ENCODE measurements at places on chromosomes 2 and 18.

DNA sequence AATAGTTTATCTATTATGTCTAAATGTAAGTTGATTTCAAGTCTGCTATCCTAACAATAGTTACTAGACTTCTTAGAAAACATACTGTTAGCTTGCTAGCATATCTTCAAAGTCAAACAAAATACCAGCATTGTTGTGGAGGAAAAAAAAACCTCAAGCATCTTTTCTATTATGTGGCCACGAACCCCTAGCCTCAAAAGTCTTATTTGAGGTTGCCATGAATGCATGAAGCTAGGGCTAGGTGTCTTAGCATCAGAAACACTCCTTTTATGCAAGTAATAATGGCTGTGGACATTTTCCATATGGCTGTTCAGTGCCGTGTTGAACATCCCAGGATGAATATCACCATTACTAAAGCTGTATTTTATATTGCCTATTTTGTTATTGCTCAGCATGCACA is 86.6 kb upstream of the OTX1 start:
- DNase-seq, result no peak

DNA sequence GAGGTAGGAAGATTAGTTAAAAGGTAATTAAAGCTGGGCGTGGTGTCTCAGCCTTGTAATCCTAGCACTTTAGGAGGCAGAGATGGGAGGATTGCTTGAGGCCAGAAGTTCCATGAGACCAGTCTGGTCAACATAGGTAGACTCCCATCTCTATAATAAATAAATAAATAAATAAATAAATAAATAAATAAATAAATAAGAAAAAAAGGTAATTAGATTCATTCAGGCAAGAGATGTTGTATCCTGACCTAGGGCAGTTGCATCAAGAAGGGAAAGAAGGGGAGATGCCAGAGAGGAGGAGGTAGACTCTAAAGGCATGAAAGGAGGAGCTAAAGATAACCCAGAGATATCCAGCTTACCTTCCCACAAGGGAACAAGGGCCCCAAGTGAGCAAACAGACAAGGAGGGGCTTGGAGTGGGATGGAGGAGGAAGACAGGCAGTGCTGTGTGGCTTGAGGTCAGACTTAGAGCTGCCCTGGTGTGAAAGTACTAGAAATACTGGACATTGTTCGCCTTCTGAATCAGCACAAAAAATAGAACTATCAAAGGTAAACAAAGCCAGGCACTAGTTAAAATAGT is 7.4 kb upstream of the RAB1A start:
- no peak for DNase-seq

DNA sequence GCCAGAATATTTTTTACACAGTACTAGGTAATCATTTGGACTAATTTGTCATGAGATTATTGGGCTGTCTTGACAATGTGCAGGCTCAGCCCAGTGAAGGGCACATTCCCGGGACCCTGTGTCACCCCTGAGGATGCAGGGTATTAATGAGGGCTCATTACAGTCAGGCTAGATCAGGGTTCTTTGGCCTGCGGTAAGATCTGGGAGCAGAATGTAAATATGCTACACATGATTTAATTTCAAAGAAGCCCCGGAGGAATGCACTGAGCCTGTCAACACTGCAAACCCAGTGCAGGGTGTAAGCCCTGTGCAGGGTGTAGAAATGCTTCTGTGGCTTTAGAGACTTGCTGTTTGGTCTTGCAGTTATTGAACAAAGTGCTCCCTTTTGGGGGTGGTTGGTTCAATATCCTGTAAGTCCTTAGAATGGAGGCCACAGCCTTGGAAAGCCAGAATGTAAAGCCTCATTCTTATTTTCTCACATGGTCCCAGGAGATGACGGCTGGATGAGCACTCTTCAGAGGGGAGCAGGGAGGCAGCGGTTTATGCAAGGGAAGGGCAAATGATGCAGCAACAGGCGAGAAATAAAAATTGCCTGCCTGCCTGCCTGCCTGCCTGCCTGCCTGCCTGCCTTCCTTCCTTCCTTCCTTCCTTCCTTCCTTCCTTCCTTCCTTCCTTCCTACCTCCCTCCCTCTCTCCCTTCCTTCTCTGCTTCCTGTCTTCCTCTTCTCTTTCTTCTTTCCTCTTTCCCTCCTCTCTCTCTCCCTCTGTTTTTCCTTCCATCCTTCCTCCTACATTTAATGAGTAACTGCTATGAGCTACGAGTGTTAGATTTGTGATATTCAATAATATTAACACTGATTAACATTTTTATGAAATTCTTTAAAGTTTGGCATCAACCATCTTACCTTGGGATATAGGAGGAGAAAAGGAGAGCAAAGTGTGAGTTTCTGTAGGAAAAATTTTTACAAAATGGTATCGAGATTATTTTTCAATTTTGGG is 148.8 kb downstream of the VAPA start:
- no peak for DNase-seq

DNA sequence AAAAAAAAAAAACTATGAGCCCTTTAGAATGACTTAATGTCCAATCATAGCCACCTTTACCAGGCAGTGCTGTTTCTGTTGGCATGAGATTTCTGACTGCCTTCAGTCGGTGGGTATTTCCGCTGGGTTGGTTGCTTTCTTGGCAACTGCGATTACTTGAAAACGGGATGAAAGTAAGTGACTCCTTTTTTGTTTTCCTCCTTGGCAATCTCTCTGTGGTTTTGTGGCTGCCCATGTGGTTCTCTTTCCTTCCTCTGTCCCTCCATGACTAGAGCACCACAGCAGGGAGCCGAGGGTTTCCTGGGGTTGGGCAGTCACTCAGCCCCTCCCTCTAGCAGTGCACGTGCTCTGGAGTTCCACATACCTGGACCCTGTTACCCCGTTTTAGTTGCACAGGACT is 112.1 kb downstream of the KLHL29 start:
- DNase-seq, result no peak

DNA sequence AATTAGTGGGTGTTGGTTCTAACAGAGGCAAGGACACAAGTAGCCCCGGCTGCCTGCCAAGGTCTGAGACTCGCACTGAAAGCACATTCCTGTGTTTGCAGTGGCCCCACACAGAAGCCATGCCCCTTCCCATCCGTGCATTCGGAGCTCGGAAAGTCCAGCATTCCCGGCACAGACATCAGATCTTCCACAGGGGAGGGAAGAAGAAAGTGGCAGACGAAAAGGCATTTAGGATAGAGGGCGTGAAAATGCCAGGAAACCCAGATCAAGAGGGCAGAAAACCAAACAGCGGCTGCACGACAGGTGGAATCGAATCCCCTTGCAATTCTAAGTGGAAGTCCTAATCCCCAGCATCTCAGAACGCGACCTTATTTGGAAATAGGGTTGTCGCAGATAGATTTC is 105.5 kb upstream of the ASB18 start:
- DNase-seq, result no peak

DNA sequence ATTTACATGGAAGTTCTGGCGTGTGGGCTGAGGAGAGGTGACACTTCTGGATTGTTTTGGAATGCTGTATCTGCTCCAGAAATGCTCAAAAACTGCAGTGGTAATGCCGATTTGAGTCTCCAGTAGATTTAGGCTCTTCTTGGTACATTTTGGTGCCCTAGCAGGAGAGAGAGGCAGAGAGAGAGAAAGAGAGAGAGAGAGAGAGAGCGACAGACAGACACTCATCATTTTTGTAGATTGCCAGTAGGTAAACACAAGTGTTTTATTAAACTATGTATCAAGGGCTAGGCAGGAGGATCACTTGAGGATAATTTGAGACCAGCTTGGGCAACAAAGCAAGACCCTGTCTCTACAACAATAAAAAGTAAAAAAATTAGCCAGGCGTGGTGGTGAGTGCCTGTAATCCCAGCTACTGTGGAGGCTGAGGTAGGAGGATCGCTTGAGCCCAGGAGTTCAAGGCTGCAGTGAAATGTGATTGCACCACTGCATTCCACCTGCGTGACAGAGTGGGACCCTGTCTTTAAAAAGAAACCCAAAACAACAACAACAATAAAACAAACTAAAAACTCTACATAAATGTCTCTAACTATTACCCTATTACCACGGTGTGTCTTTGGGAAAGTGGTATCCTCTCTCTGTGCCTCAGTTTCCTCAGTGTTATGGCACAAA is 60.2 kb downstream of the GATA6 start:
- DNase-seq, result no peak

GRCh38 chr2:239257511-239257937 is 143.3 kb downstream of the HDAC4 start:
- no peak for DNase-seq

- no peak for DNase-seq
Measured at GRCh38 chr2:56682397-56682760, 498.6 kb downstream of the CCDC85A start.

- no peak for DNase-seq
Measured at GRCh38 chr2:237873897-237874551, 14.6 kb downstream of the RAMP1 start.

DNA sequence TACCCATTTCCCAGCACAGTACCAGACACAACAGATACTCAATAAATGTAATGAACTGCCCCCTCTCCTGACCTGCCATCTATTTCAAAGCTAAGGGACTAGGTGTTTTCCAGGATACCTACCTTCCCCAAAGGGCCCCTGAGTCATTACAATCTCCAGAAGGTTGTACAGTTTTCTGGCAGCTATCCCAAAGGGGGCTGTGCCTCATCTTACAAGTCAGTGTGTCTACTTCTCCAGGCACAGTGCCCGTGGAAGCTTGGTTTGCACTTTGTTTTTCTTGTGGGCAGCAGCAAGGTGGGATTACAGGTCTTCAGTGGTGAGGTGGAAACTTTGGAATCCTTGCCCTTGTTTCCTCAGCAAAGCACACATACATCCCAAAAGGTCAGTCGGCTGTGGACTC is 62.8 kb upstream of the CYP26B1 start:
- DNase-seq, result no peak

- DNase-seq, result no peak
Measured at GRCh38 chr18:5142859-5143258, 54.2 kb downstream of the AKAIN1 start.

GRCh38 chr2:189933041-189933440 is 129.5 kb downstream of the MSTN start:
- DNase-seq, result no peak

DNA sequence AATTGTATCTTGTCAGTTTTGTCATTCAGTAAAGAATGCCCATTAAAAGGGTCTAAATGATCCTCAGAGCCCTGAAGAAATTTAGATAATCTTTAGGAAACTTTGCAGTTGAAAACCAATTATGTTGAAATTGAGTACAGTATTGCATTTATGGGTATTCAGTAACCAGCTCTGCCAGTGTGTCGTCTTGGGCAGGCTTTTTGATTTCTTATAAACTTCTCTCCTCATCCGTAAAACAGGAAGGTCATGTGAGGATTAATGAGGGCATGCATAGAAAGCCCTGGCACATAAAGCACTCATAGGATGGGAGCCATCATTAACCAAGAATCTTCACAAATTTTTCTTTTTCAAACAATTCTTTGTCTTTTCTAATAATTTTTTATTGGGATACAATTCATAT is 14.8 kb downstream of the PNO1 start:
- DNase-seq, result no peak

GRCh38 chr2:8571792-8572499 is 109.9 kb upstream of the ID2 start:
- DNase-seq, result no peak

- no peak for DNase-seq
Measured at GRCh38 chr18:44744161-44745121, 63.8 kb downstream of the SETBP1 start.

GRCh38 chr18:11864471-11864870 is 13.3 kb downstream of the CHMP1B start:
- no peak for DNase-seq

Measured in stimulated activated CD8-positive, alpha-beta memory T cell treated with anti-CD3 and anti-CD28 coated beads, Interleukin-4, amount 100 ng/mL, for 1 hour (primary cell).